ENCODE measurements at places on chromosomes 4 and X.

DNA sequence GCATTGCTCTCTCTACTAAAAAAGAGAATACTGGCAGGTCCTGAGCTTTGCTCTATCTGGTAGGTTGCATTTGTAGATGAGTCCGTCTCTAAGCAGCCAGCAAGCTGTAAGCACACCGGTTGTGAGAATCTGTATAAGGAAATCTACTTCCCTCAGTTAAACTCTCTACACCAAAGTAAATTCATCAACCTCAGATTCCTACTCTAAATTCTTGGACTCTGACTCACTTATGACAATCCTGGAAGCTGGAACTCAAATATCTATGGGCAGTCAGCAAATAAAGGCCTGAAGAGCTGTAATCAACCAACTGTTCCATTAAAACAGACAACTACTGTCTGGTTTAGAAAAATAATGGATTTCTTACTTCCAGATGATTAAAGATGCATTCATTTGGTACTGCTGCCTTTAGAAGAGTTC is 37.9 kb downstream of the FAT1 start:
- DNase-seq, result no peak

- no peak for DNase-seq
Measured at GRCh38 chrX:36867143-36867542, 141.0 kb upstream of the FAM47C start.

- no peak for DNase-seq
Measured at GRCh38 chr4:23952258-23952657, 62.4 kb upstream of the PPARGC1A start.

GRCh38 chr4:158823461-158823873 is 54.6 kb downstream of the FNIP2 start:
- DNase-seq, result no peak

- no peak for DNase-seq
Measured at GRCh38 chr4:73417973-73418372, 13.9 kb downstream of the ALB start.

DNA sequence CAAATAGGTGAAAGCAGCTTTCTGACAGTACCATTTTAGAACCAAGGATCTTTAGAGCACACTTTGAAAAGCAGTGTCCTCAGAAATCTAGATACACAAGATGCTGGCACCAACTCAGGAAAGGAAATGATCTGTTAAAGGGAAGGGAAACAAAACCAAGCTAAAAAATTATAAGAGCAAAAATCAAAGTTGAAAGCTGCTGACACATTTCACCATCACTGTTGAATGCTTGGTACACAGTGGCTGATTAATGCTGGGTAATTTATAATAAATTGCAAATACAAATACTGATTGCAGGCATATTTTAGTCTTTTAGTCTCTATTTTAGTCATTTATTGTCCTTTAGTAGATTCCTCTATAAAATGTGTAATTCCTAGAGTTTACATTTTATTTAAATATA is 1540.1 kb upstream of the PCDH10 start:
- no peak for DNase-seq

DNA sequence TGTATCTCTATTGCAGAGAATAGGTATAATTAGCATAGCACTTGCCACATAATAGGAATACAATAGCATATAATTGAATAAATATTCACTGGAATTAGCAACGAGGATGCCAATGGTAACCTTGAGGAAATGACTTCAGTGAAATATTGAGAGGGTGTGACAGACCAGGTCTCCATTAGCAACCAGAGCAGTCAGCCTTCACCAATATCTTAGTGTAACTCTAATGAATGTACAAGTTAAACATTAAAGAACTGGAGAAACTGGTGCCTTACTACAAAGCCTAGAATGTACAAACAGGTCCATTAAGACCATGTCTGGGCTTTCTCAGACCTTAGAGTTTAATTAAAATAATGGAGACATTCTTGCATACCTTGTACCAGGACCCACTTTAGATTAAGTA is 143.0 kb downstream of the MAGEB17 start:
- no peak for DNase-seq

DNA sequence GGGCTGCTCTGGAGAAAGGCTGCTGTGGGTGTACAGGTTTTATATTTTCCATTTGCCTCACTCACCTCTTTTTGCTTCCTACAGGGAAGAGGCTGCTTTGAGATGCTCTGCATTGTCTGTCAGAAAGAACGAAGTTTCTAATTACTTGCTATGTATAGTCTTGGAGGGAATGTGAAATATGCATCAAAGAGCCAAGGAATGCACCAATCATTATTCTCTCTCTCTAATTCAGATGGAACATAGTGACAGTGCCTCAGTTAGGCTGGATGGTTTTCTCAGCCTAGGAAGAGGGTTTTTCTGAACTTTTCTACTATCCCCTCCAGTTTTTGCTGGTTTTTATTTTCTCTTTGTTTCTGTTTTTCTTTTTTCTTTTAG is 106.8 kb upstream of the SLC4A4 start:
- no peak for DNase-seq

DNA sequence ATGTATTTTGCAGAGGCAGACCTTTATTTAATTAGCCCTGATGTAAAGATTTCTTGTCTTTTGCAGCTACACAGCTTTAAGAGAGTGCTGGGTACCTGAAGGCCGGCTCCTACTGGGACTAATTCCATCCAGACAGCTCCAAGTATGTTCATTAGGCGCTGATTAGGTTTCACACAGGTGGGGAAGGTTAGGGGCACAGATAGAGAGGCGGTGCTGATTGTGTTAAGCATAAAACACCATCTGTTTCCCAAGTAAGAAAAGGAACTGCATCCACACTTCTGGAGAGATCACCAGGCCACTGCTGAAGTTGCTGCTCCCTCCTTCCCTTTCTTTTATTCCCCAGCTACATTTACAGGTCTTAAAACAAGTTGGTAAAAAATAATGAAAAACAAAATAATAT is 349.5 kb downstream of the ZIC3 start:
- DNase-seq, result no peak

- no peak for DNase-seq
Measured at GRCh38 chr4:55561889-55562288, 15.2 kb upstream of the CLOCK start.

- no peak for DNase-seq
Measured at GRCh38 chr4:55600640-55601039, 8.6 kb upstream of the PDCL2 start.

DNA sequence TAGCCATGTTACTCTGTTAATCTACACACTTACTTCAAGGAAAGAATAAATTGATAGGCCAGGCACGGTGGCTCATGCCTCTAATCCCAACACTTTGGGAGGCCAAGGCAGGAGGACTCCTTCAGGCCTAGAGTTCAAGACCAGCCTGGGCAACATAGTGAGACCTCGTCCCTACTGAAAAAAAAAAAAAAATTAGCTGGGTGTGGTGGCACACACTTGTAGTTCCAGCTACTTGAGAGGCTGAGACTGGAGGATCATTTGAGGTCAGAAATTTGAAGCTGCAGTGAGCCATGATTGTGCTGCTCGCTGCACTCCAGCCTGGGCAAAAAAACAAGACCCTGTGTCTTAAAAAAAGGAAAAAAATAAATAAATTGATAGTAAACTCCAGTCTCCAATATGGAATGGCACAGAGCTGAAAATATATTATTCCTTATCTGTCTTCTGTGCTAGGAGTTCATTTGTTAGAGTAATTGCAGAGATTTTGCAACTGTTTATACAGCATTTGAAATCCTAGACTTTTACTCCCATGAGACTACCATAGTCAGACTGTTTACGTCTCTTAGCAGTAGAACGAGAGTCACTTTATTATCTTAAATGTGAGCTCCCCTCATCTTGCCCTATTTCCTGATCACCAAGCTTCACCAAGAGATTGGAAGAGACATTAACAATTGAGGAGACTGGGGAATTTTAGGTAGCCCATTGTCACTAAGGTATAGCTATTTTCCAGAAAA is 18.8 kb upstream of the TMEM131L start:
- DNase-seq, result no peak

DNA sequence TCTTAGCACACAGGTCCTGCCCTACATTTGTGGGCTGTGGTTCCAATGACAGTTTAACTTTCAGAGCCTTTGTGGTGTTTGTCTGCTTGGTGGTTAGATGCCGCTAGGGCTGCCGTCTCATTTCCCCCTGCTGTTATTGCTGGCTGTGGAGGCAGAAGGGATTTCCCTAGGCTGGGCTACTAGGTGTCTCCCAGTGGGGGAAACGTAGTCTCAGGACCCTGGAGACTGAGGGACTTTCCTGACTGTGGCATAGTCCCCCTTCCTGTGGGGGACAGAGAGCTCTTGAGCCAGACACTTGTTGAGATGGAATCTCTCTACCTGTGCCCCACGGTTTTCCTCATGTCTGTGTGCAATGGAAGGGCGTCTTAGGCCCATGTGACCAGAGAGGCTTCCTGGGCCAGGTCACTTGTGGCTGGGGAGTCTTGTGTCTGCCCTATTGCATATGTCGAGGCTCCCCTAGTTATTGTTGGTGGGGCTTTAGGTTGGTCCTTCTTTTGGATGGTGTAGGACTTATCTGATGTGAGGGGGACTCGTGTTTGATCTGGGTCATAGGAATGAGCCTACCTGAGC is 68.2 kb downstream of the ARHGAP10 start:
- DNase-seq, result peak; percentile 2

DNA sequence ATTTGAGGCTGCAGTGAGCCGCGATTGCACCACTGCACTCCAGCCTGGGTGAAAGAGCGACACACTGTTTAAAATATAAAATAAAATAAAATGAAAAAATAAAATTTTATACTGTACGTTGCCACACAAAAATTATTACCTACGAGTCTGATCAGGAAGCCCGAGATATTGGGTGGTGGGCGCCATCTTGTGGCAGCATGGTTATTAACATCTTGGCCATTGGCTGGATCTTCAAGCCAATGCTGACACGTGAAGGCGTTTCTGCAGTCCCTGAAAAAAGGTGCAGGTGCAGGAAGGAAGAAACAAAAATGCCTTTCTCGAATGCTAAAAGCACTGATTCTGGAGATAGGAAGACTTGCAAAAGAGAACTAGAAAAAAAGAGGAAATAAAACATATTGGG is 4.9 kb upstream of the TLR8 start:
- DNase-seq, result peak; percentile 19

DNA sequence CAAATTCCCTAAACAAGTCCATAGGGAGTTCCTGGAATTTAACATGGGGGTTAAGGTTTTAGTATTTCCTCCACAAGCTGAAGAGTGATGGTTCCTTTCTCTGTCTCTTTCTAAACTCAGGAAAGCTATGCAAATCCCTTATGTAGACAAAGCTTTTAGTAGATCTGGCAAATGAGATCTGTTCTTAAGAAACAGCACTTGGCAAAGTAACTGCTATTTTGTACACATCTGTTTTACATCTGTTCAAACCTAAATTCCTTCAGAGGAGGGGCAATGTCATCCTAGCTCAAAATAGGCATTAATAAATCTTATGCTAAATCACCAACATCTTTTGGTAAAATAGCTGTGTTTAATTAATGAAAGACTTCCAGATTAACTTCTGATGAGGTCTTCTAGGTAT is 137.8 kb upstream of the TBC1D9 start:
- no peak for DNase-seq

DNA sequence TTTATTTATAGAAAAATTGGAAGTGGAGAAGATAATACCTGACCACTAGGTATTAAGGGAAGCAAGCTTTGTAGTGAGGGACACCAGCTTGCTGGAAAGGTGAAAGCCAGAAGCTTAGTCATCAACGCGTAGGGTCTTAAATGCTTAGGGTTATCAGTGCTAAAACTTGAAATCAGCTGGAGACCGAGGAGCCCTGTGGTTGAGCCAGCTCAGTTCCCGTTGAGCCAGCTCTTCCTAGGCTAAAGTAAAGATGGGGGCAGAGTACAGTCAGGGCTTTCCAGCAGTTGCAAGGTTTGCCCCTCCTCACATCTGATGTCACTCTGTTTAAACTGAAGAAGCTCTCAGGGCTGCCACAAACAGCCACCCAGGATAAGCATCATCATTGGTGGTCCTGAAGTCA is 240.7 kb downstream of the DCLK2 start:
- no peak for DNase-seq

DNA sequence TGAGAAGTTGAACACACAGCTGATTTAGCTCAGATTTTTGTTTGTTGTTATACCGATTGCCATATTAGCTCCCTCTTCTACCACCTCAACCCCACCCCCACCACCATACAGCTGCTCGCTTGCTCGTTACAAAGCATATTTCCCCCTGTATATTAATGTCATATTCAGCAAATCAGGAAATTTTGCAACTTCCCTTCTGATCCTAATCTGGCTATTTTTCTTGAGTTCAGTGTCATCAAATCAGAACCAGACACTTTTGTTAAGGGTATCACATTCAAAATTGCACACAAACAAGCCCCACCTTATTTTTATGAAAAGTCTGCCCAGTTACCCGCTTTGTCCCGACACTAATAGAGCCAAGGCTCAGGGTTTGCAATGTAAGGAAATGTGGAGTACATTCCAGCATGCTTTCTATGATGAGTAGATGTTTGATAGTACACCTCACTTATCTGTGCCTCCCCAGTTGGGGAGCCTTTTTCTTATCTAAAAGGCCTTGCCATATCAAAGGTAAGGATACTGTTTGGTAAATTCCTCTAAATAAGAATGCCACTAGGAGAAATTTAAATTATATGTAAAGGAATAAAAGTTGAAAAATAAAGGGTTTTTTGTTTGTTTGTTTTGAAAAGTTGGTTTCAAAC is 212.2 kb downstream of the CBR4 start:
- no peak for DNase-seq

- no peak for DNase-seq
Measured at GRCh38 chrX:51461053-51462044, 35.0 kb downstream of the NUDT11 start.

DNA sequence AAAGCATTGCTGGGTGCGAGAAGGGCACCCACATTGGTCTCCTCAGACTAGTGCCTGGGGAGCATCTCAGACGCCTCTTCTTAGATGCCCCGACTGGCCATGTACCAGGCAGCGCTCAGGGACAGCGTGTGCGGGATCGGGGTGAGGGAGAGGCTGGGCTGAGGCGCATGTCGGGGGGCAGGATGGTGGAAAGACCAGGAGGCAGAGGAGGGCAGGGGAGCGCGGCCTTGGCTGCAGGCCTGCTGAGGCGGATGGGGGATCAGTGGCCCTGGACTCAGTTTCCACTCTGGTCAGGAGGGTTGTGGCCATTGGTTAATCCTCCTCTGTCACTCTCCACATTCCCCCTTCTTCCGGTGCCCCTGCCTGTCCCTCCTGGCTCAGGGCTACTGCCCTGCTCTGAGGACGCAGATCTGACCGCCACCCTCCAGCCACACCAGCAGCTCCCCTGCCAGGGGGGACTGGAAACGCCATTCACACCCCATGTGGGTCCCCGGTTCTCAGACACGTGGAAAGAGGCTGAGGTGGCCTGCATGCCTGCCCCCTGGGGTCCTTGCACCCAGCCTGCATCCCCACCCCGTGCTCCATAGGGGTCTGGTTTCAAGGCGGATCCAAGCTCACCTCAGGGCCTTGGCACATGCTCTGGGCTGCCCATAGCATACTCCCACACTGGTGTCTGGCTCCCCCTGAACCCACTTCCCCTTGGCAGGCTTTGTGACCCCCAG is 105.9 kb downstream of the CPZ start:
- DNase-seq, result no peak

- no peak for DNase-seq
Measured at GRCh38 chrX:13597874-13598273, 28.5 kb downstream of the EGFL6 start.
